ENCODE measurements at places on chromosomes 16 and 17.

GRCh38 chr17:77756846-77757560, 201.5 kb upstream of the TNRC6C start:
- no peak for DNase-seq

- no peak for DNase-seq
Observed at GRCh38 chr17:19268611-19269010, 31.4 kb downstream of the EPN2 start.

DNA sequence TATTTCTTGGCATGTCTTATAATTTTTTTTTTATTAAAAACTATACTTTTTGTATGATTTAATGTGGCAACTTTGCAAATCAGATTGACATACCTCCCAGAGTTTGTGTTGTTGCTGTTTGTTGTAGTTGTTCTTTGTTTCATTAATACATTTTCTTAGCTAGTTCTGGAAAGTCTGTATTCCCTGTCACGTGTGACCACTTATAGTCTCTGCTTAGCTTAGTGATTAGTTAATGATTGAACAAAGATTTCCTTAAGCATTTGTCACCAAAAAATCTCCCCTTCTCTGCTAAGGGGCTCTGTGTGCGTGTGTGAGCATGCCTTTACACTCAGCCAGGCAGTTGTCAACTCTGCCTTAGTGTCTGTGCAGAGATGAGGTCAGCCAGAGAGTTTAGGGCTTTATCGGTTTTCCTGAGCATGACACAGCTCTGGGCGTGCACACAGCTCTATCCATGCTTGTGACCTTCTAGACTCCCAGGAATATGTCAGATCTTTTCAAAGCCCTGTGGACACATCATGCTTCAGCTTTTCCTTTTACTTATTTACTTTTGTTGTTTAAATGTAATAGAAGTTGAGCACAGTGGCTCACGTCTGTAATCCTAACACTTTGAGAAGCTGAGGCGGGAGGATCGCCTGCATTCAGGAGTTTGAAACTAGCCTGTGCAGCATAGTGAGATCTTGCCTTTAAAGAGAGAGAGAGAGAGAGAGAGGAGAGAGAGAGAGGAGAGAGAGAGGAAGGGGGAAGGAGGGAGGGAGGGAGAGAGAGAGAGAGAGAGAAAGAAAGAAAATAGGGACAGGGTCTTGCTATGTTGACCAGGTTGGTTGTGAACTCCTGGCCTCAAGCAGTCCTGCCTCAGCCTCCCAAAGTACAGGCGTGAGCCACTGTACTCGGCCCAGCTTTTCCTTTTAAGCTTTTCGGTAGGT, 21.9 kb downstream of the DNAI2 start:
- DNase-seq: no peak

DNA sequence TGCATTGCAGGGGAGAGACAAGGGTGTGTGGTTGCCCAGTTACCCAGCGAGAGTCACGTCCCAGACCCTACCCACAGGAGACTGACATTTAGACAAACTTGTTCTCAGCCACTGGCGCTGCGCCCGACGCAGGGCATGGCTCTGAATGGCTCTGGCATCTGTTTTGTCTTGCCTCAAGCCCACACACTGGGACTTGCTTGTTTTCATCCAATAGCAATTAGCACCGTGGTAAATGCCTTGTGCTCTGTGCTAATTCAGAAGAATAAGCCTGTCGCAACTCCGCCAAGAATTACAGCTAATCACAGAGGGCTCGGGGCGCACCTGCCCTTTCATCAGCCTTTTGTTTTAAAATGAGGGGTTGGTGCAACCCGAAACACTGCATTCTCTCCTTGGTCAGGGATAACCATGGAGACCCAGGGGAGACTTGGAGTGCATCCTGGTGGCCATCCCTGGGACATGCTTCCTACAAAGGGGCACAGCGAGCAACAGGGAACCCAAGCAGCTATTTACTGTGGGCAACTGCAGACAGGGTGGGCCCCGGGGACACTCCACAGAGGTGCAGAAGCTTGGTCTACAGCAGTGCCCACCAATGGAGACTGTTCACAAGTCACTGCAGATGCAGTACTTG, 220.6 kb upstream of the ZFHX3 start:
- DNase-seq: no peak
